Ureter (tissue), 1 donor: ENCODE measurements at places on chromosomes 13 and 19. TPM values are rescaled to one million over a fixed set of nuclear protein-coding genes. Genes with fewer than 3 reads are reported as not detected.

DNA sequence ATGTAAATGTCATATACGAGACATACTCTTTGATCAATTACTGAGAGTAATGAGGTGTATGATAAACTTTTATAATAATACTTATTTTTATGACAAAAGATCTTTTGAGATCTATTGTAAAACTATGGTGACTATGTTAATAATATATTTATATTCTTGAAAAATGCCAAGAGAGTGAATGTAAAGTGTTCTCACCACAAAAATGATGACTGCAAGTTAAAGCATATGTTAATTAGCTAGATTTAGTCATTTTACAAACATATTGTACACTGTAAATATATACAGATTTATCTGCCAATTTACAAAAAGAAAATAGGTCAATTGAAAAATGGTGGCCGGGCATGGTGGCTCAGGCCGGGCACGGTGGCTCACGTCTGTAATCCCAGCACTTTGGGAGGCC, 81.0 kb downstream of the GPC6 start:
- DNase-seq: no peak

DNA sequence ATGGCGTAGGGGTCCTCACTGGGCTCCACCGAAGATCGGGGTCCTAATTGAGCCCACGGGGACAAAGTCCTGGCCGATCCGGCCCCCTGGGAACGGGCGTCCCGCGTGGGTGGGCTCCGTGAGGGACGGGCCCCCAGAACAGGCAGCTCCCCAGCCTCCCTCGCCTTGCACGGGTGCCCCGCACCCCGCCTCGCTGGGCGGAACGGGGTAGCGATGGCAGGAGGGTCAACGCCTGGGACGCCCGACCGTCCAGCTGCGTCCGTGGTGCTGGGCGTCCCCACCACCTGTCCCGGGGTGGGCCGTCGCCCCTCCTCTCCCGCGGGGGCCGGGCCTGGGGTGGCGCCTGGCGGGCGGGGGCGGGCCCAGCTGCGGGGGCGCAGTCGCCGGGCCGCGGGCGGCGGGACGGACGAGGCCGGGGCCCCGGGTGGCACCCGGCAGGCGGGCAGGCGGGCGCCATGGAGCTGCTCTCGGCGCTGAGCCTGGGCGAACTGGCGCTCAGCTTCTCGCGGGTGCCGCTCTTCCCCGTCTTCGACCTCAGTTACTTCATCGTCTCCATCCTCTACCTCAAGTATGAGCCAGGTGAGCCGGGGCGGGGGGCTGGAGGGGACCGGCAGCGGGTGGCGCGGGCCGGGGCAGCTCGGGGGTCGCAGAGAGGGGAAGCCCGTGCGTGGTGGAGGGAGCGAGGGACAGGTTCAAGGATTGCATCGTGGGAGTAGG, at the start of gene TMEM38A:
TMEM38A (plus strand) TSS at position 377 of the 717 bp plus-strand sequence; CDS start at position 456, 79 bp downstream.
- peak; percentile 52 for DNase-seq

GRCh38 chr13:113170511-113170910, 12.1 kb downstream of the PROZ start:
- DNase-seq: no peak

DNA sequence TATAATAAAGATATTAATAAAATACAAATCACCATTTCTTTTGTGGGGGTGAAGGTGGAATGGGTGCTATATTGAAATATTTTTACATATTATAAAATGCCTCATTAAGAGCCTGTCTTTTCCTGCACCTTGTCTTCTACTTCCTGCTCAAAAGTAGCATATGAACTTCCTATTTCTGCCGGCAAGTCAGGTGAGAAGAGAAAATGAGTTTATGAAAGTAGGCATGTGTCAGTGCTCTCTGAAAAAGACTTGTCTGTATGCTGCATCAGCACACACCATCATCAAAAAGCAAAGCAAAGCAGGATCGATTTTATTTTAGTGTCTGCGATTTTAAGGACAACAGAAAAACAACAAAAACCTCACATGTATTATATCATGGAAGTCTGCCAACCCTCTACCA, 114.2 kb downstream of the RAP2A start:
- DNase-seq: no peak

DNA sequence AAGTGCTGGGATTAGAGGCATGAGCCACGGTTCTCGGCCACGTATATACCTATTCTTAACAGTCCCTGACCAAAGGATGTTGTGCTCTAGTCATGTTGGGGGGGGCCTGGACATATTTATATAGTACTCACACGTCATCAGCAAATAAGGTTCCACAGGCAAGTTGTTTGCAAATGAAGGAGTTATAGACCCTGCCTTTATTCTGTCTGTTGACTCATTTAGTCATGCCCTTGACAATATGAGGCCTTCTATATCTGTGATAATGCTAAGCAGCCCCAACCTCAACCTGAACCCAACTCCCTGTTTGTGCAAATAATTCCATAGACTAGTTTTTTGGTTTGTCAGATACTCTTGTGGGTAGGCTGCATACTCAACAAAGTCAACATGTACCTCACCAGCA, 8.9 kb downstream of the ZNF586 start:
- DNase-seq: no peak

The ICAM1 gene
- total RNA-seq: 20.4 TPM

The CEACAM16 gene
- total RNA-seq: not detected

GRCh38 chr13:48235341-48236135, 2.5 kb downstream of the ITM2B start:
- peak; percentile 54 for DNase-seq

The FGF22 gene
- 0.29 TPM for total RNA-seq

The KL gene
- 3.6 TPM for total RNA-seq

GRCh38 chr19:10008184-10008765, 2.0 kb downstream of the COL5A3 start:
- no peak for DNase-seq

- DNase-seq: no peak
These were observed 5.1 kb downstream of the ZSWIM9 start for GRCh38 chr19:48175578-48175977.

DNA sequence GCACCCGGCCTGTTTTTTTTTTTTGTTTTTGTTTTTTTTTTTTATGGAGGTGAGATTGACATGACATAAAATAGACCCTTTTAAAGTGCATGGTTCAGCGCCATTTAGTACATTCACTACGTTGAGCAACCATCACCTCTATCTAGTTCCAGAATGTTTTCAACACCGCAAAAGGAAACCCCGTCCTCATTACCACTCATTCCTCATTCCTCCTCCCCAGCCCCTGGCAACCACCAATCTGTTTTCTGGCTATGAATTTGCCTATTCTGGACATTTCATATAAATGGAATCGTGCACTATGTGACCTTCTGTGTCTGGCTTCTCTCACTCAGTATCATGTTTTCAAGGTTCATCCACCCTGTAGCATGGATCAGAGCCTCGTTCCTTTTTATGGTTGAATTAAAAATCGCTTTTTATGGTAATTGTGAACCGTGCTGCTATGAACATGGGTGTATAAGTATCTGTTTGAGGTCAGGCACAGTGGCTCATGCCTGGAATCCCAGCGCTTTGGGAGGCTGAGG, 9.9 kb upstream of the ADGRE5 start:
- no peak for DNase-seq

GRCh38 chr19:42281827-42282762, 13.0 kb downstream of the CIC start:
- peak; percentile 49 for DNase-seq

- DNase-seq: peak; percentile 82
These were observed at the start of gene BCL3 for GRCh38 chr19:44748426-44749254. Gene BCL3, plus strand, starts transcription at chr19:44748708. Its CDS starts 83 bp downstream, at chr19:44748791.

DNA sequence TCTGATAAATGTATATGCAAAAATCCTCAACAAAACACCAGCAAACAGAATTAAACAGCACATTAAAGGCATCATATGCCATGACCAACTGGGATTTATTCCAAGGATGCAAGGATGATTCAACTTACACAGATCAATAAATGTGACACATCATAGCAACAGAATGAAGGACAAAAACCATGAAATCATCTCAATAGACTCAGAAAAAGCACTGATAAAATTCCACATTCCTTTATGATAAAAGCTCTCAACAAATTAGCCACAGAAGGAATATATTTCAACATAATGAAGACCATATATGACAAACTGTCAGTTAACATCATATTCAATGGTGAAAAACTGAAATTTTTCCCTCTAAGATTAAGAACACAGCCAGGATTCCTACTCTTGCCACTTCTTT, 691.6 kb downstream of the DIAPH3 start:
- no peak for DNase-seq

DNA sequence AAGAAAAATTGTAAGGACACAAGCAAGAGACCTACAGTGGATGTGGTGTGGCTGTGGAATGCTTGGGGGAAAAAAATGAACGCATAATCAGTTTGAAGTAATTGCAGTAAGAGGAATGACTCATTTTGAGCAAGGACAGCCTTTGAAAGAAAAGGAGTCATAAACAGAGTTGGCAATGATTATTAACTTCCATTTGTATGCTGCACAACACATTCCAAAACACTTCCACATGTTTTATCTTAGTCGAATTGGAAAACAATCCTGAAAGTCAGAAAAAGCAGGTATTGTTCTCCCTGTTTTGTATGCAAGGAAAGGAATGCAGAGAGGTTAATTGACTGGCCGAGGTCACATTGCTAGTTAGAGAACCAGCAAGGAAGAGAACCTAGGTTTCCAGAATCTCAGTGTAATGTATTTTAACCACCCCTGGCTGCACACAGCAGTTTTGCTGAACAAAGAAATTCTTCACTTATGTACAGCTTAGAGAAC, 630.0 kb upstream of the MIR17HG start:
- no peak for DNase-seq

The PLIN4 gene
- 27.1 TPM for total RNA-seq

GRCh38 chr13:36513266-36513665, 81.0 kb downstream of the CCNA1 start:
- no peak for DNase-seq

The CBY2 gene
- not detected for total RNA-seq

DNA sequence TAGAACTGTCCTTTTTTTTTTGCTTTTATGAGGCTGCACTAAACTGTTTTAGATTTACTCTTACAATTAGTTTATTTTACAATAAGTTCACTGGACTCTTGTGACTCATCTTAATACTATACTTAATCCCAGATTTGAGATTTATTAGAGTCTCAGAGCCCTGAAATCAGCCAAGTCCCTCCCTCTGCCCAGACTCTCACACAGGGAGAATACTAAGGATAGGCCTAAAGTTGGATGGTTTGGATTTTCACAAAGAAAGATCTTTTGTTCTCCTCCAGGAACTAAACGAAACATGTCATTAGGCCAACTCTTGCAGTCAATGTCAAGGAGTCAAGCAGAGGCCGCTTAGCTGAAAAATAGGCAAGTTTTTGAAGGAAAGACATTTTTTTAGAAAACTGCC, 42.7 kb upstream of the MIR17HG start:
- no peak for DNase-seq

The GTF2F1 gene
- total RNA-seq: 52.9 TPM

- DNase-seq: no peak
These were observed 8.2 kb downstream of the RAB11B start for GRCh38 chr19:8398311-8398771.

The ZNF229 gene
- 7.7 TPM for total RNA-seq

The SELENOV gene
- total RNA-seq: not detected

The RNF17 gene
- not detected for total RNA-seq

The PSG3 gene
- total RNA-seq: not detected

The KANK3 gene
- 12.8 TPM for total RNA-seq

The LINGO3 gene
- total RNA-seq: not detected

GRCh38 chr13:72542241-72542640, 185.2 kb downstream of the MZT1 start:
- DNase-seq: no peak

DNA sequence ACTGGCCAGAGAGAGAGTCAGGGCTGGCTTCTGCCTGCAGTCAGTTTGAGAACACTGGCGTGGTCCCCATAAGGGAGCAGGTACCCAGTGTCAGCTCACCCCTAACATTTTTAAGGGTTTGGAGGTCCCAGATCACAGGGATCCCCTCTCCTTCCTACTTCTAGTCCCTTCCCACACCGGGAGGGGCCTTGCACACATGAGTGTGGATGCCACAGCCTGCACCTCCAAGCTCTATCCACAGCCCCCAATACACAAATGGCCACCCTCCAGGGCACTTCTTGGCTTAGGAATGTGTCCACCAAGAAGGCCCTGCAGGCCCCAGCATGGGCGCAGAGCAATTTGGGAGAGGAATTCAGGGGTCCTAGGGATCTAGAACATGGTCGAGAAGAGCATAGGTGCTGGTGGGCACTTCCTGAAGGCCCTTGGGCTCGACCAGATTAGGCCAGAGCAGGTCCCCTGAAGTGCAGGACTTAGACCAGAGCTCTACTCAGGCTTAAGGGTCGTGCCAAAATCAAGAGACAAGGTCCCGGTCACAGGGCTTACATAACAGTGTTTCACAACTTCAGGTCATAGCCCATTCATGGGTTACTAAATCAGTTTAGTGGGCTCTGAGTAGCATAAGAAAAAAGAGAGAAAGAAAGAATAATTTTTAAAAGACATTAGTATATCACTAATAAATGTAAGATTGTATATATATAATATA, 16.0 kb downstream of the FXYD5 start:
- peak; percentile 35 for DNase-seq

- no peak for DNase-seq
These were observed 765.2 kb upstream of the GPC6 start for GRCh38 chr13:92461402-92461801.

The FCHO1 gene
- 4.8 TPM for total RNA-seq

DNA sequence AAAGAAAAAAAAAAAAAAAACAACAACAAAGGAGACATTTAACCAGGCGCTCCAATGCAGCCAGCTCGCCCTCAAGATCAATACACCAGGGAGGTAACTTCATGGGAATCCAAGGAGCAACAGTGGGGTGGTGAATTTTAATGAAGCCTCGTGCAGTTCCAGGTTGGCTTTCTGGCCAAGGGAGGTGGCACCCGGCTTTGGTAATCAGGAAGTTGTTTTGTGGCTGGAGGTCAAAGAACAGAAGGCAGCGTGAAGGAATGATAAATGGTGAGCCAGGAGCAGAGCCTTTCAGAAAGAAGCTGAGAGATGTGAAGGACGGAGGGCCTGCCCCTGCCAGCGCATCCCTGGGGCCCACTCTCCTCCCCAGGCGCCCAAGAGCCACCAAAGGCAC, 188.2 kb upstream of the TSC22D1 start:
- no peak for DNase-seq

GRCh38 chr19:12764698-12765097, 10.7 kb downstream of the HOOK2 start:
- DNase-seq: no peak

The GIPC1 gene
- 141 TPM for total RNA-seq

- no peak for DNase-seq
These were observed 680.1 kb downstream of the DIAPH3 start for GRCh38 chr13:59483501-59484145.

The ZNF266 gene
- 40.5 TPM for total RNA-seq

DNA sequence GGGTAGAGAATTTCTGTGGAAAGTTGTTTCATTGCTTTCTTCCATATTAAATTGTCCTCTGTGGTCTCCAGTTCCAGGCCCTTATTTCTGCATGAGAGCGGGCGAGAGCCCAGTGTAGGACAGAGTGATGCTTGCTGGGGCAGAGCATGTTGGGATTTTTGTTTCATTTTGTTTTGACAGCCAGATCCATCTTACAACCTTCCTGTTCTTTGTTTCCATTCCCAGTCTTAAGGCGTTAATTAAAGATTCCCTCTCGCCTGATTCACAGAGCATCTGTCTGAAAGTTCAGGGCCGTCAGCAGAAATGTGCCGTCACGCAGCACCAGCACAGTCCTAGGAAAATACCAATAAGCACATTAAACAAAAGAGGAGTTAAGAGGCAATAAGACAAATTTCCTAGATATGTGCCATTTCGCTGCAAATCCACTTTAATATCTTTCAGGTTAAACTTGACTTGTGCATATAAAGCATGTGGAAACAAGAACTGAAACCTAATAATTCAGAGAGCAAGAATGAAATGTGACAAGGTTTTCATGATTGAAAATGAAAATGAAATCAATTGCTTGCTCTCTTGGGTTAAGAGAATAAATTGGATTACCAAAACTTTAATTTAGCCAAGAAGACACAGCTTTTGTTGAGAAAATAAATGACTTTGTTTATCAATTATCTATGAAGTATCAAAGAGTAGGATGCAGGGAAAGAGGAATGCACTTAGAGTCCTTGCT, 210.7 kb upstream of the SLC10A2 start:
- no peak for DNase-seq

The SH2D3A gene
- total RNA-seq: 68.7 TPM
